ENCODE measurements at places on chromosomes 6 and 20.

- no peak for DNase-seq
These were observed 12.5 kb downstream of the VSTM2L start for GRCh38 chr20:37915434-37915787.

GRCh38 chr6:105977934-105978504 is 108.1 kb upstream of the PRDM1 start:
- DNase-seq: no peak

GRCh38 chr6:111551521-111552231 is 54.0 kb downstream of the TRAF3IP2 start:
- DNase-seq: no peak

- no peak for DNase-seq
These were observed 38.7 kb downstream of the RGS17 start for GRCh38 chr6:153092082-153093013.

DNA sequence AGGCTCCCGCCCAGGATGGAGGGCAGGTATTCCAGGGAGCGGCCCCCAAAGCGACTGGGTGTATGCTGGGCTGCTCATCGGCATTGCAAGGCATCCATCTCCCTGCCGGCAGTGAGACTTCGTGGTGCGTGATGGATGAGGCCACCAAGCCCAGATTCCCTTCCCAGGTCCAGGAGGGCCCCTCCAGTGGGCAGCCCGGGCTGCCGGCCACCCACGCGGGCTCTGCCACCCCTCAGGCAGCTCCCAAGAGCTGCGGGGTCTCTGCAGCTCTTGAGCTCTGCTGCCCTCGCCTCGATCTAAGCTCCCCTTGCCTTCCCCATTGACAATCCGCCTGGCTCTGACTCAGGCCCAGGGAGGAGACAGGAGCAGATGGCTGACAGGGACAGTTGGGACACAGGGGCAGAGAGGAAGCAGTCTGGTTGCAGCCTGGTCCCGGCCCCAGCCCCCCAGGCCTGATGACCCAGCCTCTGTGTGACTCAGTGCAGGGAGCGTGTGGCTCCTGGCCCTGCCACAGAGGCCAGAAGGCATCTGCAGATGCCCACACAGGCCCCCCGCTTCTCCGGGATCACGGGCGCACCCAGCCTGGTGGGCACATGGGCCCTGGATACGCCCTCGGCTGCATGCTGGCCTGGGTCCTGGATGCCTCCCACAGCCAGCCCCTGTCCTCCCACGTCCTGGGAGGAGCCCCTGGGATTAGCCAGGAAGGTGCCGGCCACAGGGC is 33.0 kb downstream of the SLCO4A1 start:
- DNase-seq: no peak

GRCh38 chr20:5918856-5919625 is 31.3 kb downstream of the TRMT6 start:
- no peak for DNase-seq

GRCh38 chr6:66662196-66662595 is 955.2 kb upstream of the EYS start:
- no peak for DNase-seq

DNA sequence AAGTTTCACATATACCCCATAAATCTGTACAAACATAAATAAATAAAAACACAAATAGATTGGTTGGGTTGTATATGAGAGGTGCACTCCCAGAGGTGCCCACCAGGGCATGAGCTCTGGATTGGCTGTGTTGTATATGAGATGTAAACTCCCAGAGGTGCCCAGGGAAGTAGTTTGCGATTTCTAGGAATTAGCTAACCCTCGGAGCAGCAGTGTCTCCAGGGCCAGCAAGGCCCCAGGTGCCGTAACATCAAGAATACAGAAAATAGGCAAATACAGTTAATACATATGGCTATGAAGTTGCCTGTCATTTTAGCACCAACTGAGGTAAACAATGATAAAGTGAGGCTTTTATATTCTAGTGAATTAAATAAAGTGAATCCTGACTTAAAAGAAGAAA is 5.4 kb upstream of the GINM1 start:
- DNase-seq: no peak

- no peak for DNase-seq
These were observed 121.9 kb upstream of the AGPAT4 start for GRCh38 chr6:161395716-161396231.

DNA sequence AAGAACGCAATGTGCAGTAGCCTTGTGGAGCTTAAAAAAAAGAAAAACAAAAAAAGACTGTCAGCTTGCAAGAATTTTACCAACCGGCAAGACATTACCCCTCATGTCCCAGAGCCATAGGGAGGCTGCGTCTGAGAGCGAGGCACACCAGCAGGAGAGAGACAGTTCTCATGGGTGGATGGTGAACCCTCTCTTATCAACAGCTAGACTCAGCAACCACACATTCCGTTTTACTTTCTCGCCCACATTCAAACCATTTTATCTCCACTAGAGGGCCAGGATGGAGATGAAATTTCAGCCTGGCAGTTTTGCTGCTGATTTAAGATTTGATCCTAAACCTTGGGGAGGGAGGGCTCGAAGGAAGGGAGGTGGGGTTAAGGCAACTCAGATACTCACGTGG is 247.0 kb downstream of the ATXN1 start:
- DNase-seq: no peak

DNA sequence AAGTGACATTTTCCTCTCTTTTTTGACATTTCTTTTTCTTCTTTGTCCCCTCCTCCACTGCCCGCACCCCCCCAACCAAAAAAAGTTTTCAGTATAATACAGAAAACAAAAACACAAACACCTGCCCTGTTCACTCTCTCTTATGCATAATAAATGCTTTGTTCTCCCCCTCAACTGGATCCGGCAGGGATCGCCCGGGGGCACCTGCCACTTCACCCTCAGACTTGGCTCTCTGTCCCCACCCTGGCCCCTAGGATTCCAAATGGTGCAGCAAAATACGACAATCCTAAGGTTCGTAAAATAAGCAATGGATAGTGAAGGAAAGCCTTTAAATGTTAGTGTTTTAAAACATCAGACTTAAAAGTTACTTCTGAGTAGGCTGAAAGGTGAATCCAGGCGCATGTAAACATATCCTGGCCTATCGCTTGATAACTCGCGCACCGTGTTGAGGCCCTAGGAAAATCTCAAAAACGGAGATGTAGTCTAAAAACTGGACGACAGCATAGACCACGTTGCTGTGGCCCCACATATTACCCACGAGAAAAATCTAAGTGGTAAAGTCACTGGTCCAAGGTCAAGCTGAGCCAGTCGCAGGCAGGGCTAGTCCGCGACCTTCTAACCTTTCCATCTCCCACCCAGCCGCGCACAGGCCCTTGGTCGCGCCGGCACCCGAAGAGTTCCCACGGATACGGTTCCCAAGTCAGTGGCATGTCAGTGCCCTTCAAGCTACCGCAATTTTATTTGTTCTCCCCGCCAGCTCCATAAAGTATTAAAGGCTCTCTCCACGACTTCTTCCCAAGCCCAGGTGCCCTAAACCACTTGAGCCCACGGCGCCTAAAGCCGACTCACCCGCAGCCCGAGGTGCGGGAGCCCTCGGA is 130.8 kb downstream of the OGFRL1 start:
- DNase-seq: no peak

- no peak for DNase-seq
These were observed 528.6 kb downstream of the PRKN start for GRCh38 chr6:162198925-162199324.

- DNase-seq: no peak
These were observed 255.0 kb downstream of the DLL1 start for GRCh38 chr6:170035901-170036304.

GRCh38 chr6:41581381-41581991 is 35.3 kb downstream of the FOXP4 start:
- no peak for DNase-seq

DNA sequence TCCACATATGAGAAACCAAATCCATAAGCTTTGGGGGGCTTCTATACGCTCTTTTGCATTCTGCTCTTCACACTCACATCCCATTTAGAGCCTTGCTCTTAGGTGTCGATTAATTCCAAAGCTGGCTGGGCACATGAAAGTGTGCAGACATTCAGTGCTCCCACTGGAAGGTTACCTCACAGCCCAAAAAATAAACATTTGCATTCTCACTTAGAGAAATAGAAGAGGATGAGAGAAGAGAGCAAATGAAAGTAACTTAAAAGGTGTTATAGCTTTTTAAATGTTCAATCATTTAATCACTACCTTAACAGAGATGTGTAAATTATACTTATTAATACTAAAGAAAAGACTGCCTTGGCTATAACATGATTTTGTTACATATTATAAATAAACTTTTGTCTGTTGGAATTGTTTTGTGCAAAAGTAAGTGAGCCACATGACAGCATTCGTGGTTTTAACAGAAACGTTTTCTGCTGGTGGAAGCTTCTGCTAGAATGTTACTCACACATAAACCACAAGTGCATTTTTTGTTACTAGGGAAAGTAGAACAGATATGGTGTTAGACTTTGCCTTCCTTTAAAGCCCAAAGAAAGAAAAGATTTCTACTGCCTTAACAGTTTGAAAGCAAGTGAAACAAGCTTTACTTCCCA is 116.7 kb downstream of the SIM1 start:
- DNase-seq: no peak

DNA sequence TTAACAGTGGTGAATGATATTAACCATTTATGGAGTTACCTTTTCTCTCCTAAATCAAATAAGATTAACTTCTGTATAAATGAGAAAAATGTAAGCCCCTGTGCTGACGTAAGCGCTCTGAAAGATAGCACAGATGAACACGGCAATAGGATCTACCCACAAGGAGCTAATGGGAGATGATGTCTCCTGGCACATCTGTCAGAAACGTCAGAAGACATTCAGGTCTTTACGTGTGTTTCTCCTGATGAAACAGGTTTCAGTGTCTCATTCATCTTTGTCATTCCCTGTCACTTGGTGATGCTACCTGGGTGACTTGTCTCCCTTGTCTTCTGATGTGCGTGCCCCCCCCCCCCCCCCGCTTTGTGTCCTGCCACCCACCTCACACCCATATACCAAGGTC is 189.7 kb downstream of the DTNBP1 start:
- DNase-seq: no peak

- no peak for DNase-seq
These were observed 16.1 kb downstream of the MYLK4 start for GRCh38 chr6:2734488-2735166.

DNA sequence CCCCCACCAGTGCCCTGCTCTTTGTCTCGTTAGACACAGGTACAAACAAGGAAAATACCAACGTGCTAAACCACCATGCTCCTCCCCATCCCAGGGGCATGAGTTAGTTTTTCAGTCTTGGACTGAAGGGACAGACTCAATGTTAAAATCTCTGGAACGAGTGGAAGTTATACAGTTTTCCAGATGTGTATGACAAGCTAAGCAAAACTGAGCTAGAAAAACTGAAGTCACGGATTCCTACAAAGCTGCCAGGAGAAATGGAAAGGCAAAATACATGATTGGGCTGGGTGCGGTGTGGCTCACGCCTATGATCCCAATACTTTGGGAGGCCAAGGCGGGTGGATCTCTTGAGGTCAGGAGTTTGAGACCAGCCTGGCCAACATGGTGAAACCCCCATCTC is 34.3 kb upstream of the QKI start:
- DNase-seq: no peak

DNA sequence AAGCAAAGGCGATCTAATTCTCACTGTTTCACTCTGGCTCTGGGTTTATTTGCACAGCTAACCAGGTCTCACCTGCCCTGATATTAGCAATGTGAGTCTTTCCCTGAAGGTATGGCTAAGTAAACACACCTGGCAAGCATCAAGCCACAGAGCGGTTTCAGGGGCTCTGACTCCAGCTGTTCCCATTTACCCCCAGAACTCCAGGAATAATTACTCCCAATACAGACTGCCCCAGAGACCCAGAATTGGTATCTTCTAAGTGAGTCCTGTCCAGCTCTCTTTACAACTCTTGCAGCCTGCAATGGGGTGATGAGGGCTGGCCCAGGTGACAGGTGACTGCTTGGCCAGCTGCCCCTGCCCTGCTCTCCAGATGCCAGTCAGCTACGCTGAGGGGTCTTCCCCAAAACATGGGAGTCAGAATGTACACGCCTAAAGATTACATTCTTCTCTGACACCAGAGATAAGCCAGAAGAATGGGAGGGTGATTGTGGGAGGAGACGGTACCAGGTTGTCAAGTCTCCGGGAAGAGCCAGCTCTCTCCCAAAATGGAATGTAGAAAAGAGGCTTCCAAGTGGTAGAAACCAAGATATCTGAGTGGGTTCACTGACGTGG is 4.9 kb upstream of the LRRN4 start:
- DNase-seq: no peak

DNA sequence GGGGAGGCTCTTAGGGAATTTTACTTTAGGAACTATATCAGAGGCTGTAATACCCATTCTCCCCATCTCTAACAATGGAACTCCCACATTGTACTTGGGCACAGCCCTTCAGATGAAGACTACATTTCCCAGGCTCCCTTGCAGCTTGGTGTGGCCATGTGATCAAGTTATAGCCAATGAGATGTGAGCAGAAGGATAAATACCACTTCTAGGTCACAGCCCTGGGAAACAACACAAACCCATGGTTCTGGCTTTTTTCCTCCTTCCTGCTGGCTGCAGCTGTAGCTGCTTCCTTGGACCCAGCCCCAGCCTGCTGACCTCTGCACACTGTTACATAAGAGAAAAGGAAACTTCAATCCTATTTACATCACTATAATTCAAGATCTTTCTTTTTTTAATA is 445.9 kb upstream of the JARID2 start:
- DNase-seq: no peak

GRCh38 chr6:138638604-138639003 is 135.0 kb upstream of the CCDC28A start:
- DNase-seq: no peak

DNA sequence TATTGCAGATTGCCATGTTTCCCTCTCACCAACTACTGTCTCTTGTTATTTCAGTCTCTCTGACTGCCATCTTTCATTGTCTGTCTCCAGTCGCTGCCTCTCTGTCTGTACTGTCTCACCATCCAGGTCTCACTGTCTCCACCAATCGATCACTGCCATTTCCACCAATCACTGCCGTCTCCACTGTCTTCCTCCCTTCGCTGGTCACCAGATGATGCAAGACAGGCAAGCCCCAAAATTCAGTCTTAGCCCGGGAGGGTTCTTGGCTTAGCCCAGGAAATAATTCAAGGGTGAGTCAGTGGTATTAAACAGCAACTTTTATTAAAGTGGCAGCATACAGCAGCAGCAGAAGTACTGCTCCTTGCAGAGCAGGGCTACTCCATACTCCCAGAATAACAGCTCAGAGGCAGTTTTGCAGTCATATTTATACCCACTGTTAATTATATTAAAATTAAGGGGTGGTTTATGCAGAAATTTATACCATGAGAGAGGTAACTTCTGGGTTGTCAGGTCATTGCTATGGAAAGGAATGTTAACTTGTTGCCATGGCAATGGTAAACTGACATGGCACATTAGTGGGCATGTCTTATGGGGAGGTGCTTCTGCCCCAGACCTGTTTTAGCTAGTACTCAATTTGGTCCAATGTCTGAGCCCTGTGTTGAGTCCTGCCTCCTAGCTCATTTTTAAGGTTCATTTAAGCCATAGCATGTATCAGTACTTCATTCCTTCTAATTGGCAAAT is 23.0 kb upstream of the ECHDC1 start:
- no peak for DNase-seq

- DNase-seq: no peak
These were observed 4.6 kb downstream of the MDC1 start for GRCh38 chr6:30712441-30712945.

- DNase-seq: no peak
These were observed 46.2 kb downstream of the HACE1 start for GRCh38 chr6:104813552-104813951.

Data from urinary bladder (tissue), 4 donors.